Fibroblast of skin of back (primary cell): ENCODE measurements at places on chromosomes 6 and 20.

GRCh38 chr6:170029416-170030283 lies 261.2 kb downstream of the DLL1 start:
- DNase-seq = no peak

- peak; percentile 39 for DNase-seq
These were observed 79.0 kb downstream of the NRSN1 start for GRCh38 chr6:24205020-24205492.

- no peak for DNase-seq
These were observed 186.6 kb downstream of the DOK5 start for GRCh38 chr20:54661880-54662465.

DNA sequence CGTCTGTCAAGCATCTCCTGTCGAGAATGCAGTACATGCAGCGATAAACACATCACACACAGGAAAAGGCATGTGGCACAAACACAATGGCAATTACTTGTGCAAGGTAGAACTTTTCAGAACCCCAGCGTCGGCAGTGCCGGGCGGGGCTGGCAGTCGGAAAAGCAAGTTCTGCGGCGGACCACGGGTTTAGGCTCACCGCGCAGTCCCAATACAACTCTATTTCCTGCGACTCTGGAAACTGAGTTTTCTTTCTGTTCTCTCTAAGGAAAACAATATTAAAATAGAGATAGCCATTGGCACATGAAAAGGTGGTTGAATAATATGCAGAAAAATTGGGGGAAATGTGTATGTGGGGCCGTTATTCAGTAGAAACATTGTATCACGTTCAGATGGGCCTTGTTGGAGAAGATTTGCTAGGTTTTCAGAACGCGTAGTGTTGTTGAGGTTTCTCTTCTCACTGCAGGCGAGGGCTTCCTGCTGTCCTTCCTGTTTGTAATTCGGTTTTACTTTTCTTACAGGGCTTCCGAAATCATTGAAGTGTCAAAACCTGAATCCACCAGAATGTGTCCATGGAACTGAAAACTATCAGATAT lies 369.5 kb downstream of the THBS2 start:
- no peak for DNase-seq

- DNase-seq = no peak
These were observed 20.3 kb downstream of the MMS22L start for GRCh38 chr6:97262676-97263075.
